ENCODE measurements at places on chromosomes 5 and 9.

- DNase-seq = no peak
Measured at GRCh38 chr9:93830606-93831005, 124.5 kb downstream of the BARX1 start.

GRCh38 chr9:96616817-96617438 is 2.7 kb downstream of the CDC14B start:
- no peak for DNase-seq

DNA sequence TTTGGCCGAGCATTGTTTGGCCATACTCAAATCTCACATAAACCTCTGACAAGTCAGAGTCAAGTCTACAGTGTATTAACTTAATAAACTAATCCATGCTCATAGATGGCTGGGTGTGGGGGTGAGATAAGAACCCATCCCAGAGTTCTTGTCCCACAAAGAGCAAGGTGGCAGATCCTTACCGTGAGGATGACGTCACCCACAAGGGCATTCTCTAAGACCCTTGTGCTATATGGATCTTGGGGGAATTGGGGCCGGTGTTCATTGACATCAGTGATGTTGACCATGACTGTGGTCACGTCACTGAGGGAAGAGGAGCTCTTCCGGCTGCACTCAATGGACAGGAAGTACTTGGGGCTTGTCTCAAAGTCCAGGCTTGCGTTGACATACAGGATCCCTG is 62.1 kb downstream of the FAT2 start:
- DNase-seq = no peak

GRCh38 chr5:79284846-79285245 is 48.9 kb downstream of the JMY start:
- no peak for DNase-seq

- DNase-seq = no peak
Measured at GRCh38 chr5:16808021-16808420, 128.1 kb downstream of the MYO10 start.

DNA sequence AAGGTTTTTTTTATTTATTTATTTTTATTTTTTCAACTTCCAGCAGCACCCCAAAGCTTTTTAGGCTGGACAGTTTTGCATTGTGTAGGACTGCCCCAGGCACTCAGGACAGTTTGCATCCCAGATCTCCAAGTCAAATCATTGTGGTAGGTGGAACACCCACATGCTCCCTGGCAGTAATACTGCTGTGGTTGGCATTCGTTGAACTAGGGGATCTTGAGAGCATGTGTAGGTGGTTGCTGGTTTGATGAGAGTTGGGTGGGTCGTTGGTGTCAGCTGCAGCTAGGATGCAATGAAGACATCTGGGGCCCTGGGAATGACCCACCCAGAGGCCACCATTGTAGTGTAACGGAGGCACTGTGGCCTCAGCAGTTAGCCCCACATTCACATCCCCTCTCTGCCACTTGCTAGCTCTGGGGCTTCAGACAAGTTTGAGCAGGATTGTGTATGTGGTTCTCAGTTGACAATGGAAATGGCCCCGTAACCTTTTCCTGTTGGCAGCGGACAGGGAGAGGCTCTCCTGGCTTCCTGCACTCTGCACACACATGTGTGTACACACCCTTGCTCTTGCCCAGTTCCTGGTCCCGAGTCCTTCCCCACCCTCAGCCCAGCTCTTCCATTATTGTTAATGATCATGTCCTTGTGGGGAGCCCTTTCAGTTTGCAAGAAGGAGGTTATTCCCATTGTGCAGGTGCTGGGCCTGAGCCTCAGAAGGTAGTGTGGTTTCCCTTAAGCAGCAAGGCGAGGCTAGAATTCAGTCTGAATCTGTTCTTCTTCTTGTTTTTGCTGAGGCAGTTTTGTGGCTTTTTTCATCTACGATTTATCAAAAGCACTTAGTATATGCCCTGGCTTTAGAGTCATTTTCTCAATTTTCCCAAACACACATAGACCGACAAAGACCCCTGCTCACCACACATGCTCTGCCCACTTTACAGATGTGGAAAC is 46.5 kb downstream of the PPARGC1B start:
- DNase-seq = no peak

GRCh38 chr5:111682641-111683040 is 74.4 kb downstream of the NREP start:
- DNase-seq = no peak

DNA sequence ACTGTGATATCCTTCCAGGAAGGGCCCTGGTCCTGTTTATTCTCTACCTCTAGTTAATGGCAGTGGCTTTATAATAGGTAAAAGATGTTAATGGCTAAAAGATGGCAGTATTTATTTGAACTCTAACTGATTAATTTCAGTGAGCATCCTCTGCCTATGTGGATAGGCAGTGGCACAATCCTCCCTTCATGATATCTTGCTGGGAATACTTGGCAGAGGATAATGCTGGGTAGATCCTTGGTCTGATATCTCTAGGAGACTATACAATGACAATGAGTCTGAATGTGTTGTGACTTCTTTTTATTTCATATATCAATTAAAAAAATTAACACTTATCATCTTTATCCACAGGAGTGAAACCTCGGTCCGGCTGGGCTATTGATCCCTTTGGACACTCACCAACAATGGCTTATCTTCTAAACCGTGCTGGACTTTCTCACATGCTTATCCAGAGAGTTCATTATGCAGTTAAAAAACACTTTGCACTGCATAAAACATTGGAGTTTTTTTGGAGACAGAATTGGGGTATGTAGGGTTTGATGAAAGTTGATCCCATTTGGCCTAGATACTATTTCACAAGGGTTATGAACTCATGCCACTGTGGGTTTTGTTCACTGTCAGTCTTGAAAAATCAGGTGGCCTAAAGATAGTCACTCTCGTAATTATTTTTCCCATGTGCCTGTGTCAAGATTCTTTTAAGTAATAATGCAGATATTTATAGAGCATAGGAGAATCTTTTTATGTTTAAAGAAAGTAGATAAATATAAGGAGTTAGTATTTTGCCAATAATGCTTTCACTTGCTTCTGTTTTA is 77.7 kb downstream of the MAN2A1 start:
- DNase-seq = no peak

GRCh38 chr9:78127279-78128225 is 95.9 kb upstream of the GNAQ start:
- peak; percentile 15 for DNase-seq

DNA sequence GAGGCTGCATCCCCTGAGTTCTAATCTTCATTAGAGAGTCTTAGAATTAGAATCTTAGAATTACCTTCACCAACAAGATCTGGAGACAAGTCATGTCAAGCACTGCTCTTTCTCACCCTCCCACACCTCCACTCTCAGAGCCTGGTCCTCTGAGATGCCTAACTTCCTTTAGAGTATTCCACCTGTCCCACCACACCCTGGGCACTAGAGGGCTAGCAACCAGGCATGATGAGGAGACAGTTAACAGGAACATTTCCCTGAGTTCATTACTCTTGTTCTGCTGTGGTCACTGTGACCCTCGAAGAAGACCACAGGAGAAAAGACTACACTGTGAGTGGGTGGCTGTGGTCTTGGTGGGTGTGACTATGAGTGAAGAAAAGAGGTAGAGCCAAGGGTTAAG is 25.2 kb upstream of the MAP1B start:
- DNase-seq = no peak

DNA sequence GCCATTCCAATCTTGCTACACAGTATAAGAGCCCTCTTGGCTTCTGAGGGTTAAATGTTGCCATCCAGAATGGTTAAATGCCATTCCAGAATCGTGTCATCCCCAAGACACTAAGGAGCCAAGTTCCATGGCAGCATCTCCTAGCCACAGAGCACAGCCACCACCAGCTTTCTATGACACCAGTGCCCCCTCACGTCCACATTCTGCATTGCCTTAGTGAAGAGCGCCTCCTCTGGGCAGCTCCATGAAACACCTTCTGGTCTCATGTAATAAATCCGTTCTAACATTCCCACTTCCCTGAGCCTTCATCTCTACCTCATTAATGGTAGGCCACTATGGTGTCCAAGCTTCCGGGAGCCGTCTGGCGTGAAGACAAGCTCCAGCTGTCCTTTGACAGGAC is 12.4 kb downstream of the CBY3 start:
- peak; percentile 57 for DNase-seq

- DNase-seq = no peak
Measured at GRCh38 chr5:168583742-168584482, 4.7 kb upstream of the PANK3 start.

DNA sequence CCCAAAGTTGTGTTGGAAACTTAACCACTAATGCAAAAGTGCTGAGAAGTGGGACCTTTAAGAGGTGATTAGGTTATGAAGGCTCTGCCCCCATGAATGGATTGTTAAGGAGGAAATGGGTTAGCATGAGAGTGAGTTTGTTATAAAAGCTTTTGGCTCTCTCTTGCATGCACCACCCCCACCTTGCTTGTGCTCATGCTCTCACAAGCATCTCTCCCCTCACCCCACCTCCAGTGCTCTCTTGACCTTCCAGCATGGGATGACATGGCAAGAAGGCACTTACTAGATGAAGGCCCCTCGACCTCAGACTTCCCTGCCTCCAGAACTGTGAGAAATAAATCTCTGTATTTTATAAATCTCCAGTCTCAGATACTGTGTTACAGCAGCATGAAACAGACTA is 52.8 kb downstream of the RICTOR start:
- DNase-seq = no peak

DNA sequence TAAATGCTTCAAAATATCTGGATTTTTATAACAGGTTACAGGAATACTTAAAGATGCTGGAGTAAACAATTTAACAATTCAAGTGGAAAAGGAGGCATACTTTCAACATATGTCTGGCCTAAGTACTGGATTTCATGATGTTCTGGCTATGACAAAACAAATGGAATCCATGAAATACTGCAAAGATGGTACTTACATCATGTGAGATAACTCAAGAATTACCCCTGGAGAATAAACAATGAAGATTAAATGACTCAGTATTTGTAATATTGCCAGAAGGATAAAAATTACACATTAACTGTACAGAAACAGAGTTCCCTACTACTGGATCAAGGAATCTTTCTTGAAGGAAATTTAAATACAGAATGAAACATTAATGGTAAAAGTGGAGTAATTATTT is 35.6 kb downstream of the SLC30A5 start:
- DNase-seq = no peak

GRCh38 chr9:119959846-119960545 is 590.8 kb upstream of the BRINP1 start:
- DNase-seq = peak; percentile 87

DNA sequence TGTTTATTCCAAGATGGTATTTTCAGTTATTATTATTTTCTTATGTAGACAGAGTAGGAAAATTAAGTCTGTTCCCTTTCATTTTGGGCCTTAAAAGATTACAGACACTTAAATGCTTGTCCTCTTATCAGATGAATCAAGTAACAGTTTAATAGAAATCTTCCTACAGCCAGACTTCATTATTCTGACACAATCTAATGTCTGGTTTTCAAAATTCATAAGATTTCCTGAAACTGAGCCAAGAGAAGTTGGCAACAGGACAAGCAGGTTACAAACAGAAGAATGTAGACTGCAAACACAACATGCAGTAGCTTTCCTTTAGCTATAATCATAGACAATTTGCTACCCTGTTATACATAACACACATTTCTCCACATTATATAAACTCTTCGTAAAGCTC is 130.5 kb downstream of the FBXL17 start:
- peak; percentile 43 for DNase-seq

GRCh38 chr9:89175828-89176261 is 2.8 kb downstream of the SHC3 start:
- DNase-seq = no peak

DNA sequence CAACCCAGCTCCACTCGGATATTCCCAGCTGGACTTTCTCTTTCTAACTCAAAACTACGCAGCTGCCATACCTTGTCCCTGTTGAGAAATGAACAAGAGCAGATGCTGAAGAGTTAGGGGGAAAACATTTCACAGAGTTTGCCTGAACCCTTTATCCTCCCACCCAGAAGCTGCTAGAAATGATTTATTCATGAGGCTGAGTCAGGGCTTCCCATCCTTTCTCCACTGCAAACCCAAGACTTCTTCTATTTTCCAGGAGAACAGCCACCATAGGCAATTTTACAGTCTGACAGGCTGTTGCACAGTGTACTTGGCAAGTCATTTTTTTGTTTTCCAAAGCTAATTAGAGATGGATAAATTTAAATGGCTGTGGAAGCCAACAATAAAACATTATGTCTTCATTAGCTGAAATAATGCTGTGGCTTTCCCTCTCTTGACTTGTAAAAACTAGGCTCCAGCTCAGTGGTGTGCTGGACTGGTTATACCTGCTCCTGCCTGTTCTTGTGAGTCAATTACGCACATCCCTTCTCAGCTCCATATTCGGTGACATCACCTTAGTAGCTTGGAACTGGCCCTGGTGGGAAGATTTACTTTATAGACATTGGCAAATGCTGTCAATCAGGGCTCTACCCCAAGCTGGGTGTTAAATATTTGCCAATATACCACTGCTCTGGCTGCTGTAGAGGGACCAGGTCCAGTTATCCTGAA is 71.9 kb downstream of the KIF4B start:
- DNase-seq = no peak

DNA sequence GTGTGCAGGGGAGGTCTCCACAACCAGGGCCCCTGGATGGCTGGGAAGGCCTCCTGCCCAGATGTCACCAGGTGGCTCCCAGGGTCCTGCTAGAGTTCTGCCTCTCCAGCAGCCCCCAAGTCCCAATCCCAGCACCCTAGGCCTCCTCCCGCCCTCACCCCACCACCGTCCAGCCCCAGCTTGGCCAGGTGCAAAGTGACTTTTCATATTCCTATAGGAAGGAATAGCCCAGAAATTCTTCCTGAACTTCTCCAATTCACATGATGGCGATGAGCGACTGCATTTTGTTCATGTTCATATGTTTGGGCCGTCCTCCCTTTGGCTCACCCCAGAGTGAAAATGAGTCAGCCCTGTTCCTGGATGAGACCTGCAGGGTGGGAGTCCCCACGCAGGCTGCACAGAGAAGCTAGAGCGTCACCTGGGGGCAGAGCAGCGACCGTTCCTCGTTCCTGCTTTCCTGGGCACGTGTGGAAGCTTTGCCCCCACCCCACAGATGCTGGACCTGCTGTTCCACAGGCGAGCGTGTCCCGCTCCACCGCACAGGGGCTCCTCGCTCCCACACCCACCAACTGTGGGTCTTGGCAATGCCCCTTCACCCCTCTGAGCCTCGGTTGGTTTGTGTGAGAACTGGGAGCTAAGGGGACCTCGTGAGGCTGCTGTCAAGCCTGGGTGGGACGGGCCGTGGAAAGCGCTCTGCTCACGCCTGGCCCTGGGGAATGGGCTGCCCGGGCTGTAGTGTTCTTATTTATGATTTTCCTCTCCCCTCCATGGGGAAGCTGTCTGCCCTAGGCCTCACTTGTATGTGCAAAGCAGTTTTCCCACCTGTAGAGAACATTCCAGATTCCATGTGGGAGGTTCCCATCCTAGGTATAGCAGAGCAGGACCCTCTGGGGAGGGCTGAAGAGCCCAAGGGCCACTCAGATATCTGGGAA is 6.9 kb downstream of the MRPS2 start:
- no peak for DNase-seq

DNA sequence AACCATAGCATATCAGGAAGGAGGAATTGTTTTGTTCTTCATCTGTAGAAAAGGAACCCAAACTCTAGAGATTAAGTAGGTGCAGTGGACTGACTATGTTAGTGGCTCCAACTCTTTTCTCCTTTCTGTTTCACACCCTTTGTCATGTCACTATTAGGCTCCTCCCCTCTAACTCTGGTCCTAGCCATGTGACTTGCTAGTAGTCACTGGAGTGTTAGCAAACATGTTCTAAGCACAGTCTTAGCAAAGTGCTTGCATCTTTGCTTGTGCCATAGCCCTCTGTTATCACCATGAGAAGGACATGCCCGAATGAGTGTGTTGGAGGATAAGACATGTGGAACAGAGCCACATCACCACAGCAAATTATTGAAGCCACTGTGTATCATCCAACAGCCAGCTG is 55.4 kb upstream of the PPP3R2 start:
- no peak for DNase-seq

- DNase-seq = peak; percentile 94
Measured at GRCh38 chr5:150272531-150272930, 17.0 kb downstream of the CAMK2A start.

- DNase-seq = no peak
Measured at GRCh38 chr9:122339579-122339978, 31.2 kb upstream of the PTGS1 start.
